RCC 7860 (cell line): ENCODE measurements at places on chromosomes 2 and 18.

- DNase-seq = no peak
These were observed 5.3 kb upstream of the CEP68 start for GRCh38 chr2:65050931-65051330.

DNA sequence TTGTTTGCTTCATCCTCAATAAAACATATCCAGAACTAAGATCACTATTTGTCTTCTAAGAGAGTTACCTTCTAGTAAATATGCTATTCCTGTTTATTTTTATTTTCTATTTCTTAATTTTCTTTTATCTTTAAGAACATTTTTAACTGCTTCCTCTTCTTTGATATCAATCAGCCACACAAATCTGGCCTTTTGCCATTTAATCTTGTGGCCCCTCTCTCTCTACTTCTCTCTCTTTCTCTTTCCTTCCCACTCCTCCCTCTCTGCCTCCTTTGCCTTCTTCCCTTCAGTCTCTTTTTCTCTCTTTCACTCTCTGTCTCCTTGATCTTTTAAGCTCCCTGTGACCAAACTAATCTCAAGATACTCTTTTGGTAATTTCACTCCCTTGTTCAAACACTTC lies 108.4 kb downstream of the GRB14 start:
- DNase-seq = no peak

- DNase-seq = no peak
These were observed 61.1 kb downstream of the GNAL start for GRCh38 chr18:11750171-11750570.

DNA sequence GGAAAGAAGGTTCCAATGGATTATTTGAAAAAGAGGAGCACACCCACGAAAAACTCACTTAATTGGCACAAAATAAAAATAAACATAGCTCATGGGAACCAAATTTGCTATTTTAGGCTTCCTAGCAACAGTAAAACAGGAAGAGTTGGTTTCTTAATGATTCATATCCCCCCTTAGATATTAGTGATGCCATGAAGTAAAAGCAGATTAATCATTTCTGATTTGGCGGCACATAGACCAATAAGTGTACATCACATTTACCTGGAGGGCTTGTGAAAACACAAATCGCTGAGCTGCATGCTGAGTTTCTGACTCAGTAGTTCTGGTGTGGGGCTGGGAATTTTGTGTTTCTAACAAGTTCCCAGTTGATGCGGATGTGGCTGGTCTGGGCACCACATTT lies 260.4 kb downstream of the SLC4A3 start:
- DNase-seq = no peak

DNA sequence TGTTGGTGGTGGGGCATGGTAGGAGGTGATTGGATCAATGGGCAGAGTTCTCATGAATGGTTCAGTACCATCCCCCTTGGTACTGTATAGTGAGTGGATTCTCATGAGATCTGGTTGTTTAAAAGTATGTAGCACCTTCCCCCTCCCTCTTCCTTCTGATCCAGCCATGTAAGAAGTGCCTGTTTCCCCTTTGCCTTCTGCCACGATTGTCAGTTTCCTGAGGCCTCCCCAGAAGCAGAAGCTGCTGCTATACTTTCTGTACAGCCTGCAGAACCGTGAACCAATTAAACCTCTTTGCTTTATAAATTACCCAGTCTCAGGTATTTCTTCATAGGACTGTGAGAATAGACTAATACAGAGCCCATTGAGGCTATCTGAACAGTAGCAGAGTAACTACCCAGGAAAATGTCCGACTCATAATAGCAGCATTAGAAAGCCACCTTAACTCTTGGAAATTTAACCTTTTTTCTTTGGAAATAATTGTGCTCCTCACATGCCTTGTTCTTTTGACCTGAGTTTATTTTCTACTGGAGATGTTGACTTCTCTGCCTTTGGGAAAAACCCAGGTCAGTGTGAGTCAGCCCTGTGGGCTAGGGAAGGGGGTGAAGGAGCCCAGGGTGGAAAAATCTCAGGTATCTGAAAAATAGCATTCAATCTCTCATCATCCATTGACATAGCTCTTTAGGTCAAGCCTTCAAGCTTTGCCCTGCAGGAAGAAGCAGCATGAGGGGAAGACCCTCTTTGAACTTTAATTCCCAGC lies 18.1 kb downstream of the CYP1B1 start:
- peak; percentile 43 for DNase-seq

DNA sequence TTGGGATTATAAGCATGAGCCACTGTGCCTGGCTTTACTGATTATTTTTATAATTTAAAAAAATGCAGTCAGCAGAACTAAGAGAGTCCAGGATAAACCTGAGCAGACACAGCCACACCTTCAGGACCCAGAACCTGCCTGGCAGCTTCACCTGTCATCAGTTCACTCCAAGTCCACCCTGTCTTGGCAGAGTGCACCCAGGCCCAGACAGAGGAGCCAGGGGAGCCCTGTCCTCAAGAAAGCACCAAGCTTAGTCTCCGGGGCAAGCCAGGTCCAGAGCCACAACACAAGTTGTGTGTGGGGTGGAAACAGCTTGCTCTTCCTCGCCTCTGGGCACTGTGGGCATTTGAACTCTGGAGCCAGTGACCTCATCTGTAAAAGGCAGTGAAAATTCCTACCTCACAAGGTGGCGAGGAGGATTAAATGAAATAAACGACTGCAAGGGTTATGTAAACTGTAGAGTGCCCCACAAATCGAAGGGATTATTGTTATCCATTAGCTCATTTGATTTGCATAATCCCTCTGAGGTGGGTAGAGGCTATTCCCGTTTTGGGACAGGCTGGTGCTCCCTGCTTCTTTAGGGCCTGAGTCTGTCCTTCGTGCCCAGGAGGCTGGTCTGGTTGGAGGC lies 24.7 kb downstream of the MYCN start:
- no peak for DNase-seq

GRCh38 chr2:229920011-229920641 lies 1.7 kb downstream of the TRIP12 start:
- no peak for DNase-seq

GRCh38 chr2:134228493-134228903 lies 25.4 kb upstream of the MGAT5 start:
- DNase-seq = no peak

- peak; percentile 12 for DNase-seq
These were observed 31.0 kb upstream of the ZEB2 start for GRCh38 chr2:144550911-144551310.

DNA sequence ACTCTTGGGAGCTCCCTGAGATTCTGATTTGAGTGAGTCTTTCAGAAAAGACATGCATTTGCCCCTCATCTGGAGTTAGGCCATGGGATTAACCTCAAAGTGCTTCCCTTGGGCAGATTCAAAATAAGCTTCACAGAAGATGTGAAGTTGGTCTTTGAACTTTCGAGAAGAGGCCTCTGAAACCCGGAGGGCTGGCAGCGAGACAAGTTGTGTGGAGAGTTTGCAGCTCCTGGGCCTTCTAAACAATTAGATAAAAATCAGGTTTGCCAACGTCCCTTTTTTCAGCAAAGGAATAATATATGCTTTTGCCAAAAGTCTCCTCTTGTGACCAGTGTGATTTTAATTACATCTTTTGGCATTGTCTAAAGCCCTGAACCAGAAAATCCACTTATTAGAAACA lies 489.7 kb downstream of the SOX11 start:
- no peak for DNase-seq

DNA sequence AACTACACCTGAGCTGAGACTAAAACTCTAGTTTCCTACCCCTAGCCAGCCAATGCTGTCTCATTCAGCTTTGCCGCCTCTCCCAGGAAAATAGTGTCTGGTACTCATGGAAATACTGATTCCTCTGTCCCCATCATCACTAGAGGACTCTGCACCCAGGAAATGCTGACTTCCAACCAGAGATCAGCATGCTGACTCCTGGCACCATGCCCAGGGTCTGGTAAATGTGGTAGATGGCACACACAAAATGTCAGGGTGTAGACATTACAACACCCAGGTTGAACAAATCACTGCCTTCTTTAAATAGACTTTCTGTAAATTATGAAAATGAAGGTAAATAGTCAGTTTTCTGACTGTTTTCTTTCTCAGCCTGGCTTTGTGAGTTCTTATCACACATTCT lies 307.3 kb upstream of the CHAC2 start:
- DNase-seq = peak; percentile 15

DNA sequence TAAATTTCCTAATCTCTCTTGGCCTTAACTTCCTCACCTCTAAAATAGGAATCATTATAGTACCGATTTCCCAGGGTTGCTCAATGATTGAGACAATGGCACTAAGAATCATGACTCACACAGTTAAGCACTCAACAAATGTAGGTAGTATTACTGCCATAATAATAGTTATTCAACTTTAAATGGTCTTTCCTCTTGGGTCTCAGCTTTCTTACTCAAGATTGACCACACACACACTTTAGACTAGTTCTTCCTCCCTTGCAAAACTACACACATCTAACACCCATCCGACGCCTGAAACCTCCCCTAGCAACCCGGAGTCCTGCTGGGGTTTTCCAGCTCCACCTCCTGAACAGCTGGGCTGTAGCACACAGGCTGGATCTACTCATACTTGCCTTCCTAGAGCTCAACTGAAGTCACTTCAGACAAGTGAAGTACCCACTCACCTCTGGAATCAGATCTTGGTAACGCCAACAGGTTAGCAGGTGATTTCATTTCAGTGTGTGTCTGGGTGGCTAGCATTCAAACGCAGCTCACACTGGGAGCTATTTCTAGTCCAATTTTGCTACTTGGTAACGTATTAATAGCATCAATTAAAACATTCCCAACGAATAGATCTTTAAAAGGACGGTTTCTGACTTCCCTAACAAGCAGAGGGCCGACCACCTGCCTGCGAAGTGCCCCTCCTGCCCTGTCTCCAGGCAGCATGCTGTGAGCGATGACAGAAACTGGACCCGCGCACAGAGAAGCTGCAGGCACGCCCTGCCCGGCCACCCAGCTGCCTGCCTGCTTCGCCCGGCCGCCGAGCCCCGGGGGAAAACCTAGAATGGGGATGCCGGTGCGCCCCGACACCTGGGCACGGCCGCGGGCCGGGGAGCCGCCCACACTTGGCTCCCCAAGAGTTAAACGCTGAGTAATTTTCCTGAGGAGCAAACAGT lies 1.1 kb downstream of the UXS1 start:
- DNase-seq = peak; percentile 73

DNA sequence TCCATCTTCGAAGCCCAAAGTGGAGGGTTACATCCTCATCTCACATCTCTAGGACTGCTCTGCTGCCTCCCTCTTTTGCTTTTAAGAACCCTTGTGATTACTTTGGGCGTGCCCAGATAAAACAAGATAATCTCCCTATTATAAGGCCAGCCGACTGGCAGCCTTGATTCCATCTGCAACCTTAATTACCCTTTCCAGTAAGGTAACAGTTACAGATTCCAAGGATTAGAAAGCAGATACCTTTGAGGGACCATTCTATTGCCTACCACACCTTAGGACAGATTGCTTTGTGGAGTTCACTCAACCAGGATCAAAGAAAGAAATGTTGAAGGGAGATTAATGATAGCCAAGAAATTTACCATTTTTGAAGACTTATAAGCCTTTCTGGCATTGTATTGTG lies 250.8 kb upstream of the ACVR2A start:
- no peak for DNase-seq

- DNase-seq = peak; percentile 76
These were observed 41.2 kb downstream of the SLC9A4 start for GRCh38 chr2:102514061-102514785.

GRCh38 chr2:15160201-15160991 lies 400.7 kb downstream of the NBAS start:
- no peak for DNase-seq

DNA sequence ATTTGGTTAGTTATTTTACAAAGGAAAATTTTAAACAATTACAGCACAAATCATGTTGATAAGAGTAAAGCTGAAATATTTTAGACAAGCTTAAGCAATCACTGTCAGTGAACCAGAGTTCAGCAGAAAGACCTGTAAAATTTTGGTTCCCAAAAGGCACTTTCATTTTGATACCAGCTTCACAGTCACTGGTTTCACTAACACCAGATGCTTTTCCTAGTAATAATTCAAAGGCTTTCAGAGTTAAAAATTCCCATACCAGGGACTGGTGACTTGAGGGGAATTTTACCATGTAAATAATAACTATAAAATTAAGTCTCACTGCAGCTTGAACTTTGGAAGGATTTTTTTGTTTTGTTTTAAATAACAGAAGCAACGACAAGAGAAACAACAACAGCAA lies 102.3 kb upstream of the CD302 start:
- DNase-seq = no peak

DNA sequence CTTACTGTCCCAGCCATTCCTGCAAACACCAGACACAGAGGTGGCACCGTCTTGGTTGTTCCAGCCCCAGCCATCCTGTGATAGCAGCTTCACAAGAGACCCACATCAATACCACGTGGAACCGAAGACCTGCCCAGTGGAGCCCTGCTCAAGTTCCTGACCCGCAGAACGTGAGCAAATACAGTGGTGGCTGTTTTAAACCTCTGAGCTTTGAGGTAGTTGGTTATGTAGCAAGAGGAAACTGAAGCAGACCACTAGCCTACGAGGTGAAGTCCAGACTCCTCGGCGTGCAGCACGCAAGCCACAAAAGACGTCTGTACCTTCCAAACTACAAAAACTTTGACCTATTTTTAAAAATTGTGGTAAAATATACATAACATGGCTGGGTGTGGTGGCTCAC lies 96.1 kb upstream of the ODC1 start:
- DNase-seq = no peak

- DNase-seq = no peak
These were observed 274.5 kb downstream of the MYT1L start for GRCh38 chr2:2056531-2056930.

DNA sequence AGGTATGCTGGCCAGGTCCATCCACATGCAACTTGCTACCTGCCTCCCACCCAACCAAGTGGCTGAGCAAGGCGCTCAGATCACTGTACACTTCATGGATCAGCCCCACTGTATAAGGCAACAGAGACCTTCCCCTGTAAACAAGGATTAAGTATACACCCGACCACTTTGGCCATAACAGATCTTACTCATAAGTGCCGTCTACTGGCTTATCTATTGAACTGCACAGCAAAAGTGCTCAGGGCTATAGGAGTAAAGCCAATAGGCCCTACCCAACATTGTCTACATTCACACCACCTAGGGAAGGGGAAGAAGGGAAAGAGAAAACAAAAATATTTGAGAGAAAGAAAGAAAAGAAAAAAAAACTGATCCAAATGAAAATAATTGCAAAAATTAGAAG lies 663.9 kb upstream of the LRRTM1 start:
- no peak for DNase-seq

DNA sequence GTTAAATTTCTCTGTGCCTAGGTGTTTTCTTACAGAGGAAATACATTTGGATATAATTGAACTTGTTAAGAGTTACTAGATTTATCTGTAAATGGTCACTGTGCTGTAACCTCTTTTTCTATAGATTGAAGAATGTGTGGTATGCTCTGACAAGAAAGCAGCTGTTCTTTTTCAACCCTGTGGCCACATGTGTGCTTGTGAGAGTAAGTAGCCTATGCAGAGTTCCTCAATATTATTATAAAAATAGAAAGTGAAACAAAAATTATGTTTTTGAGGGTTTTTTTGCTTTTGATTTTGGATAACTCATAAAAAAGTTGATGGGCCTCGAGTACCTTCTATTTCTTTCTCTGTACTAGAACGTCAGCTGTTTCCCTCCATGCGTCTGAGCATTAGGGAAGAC lies 112.4 kb downstream of the MIB1 start:
- DNase-seq = no peak

- no peak for DNase-seq
These were observed 29.9 kb downstream of the PTPN18 start for GRCh38 chr2:130385709-130386108.
